ENCODE measurements at places on chromosomes 2 and 18.
A peak's percentile ranks its signal among the peaks of the same experiment; 100 is the strongest.

GRCh38 chr2:135960656-135961551, 24.5 kb downstream of the DARS1 start:
- DNase-seq = no peak

- no peak for DNase-seq
Measured at GRCh38 chr2:203470371-203470770, 64.7 kb downstream of the RAPH1 start.

- DNase-seq = no peak
Measured at GRCh38 chr2:42328148-42328833, 32.7 kb downstream of the COX7A2L start.

DNA sequence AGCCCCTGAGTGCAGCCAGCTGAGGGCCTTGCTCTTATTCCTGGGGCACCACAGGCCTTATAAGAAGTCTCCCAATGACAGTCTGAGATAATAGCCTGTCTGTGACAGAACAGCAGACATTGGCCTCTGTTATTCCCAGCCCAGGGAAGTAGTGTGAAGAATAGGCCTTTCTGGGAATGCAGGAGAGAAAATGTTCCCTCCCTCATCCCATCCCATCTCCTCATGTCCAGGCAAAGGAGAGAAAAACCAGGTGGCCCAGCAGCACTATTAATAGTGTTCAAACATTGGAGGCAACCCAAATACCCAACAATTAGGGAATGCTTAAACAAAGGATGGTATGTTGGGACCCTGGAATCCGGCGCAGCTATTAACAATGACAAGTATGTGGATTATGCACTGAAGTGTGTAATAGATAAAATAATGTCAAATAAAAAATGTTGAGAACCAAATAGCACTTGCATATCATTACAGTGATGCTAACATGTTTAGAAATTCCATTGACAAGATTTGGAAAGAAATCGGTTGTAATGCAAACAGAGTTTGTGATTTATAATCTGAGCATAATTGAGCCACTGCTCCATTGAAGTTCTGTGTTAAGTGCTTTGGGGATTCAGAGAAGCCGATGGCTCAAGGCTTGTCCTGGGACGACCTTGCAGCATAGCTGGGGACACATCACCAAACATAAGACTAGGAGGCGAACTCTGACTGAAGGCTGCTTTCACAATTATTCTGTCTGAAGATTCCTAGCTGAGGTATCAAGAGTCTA, 69.3 kb downstream of the LBH start:
- peak; percentile 60 for DNase-seq

- DNase-seq = no peak
Measured at GRCh38 chr2:202910698-202911097, 775 bp downstream of the WDR12 start.

DNA sequence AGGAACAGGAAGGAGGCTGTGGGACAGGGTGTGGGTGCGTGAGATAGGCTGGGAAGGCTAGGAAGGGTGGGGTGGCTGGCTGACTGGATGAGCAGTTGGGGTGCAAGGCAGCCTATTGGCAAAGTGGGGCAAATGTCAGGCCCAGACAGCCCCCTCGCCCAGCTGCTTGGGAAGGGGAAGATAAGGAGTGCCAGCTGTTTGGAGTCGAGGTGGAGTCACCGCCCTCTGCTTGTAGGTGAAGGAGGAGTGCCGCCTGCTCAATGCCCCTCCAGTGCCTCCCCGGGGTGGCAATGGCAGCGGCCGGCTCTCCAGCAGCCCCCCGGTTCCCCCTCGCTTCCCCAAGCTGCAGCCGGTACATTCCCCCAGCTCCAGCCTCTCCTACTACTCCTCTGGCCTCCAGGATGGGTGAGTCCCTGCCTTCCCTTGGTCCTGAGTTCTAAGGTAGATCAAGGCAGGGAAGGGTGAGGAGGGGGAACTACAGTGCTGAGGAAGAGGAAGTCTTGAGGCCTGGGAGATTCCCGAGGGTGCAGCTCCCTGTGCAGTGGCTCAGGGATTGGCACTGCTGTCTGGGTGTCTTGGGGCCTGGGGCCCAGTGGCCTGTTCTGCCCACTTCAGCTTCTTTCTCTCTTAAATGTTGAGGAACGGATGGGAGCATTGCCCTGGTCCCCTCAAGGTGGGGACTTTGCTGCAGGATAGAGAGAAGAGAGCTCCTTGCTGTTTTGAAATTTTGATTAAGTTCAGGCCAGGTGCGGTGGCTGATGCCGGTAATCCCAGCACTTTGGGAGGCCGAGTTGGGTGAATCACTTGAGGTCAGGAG, 13.3 kb downstream of the GAREM2 start:
- no peak for DNase-seq

DNA sequence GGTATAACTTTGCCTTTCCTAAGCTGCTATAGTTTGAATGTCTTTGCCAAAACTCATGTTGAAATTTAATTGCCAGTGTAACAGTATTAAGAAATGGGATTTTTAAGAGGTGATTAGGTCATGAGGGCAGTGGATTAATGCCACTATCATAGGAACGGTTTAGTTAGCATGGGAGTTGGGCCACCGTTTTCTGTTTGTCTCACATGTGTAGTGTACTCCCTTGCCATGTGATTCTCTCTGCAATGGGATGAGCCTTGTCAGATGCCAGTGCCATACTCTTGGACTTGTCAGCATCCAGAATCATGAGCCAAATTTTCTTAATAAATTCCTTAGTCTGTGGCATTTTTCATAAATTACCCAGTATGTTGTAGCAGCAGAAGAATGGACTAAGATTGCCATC, 388.9 kb upstream of the RGPD4 start:
- DNase-seq = no peak

GRCh38 chr2:72127401-72128058, 20.1 kb downstream of the CYP26B1 start:
- DNase-seq = no peak

DNA sequence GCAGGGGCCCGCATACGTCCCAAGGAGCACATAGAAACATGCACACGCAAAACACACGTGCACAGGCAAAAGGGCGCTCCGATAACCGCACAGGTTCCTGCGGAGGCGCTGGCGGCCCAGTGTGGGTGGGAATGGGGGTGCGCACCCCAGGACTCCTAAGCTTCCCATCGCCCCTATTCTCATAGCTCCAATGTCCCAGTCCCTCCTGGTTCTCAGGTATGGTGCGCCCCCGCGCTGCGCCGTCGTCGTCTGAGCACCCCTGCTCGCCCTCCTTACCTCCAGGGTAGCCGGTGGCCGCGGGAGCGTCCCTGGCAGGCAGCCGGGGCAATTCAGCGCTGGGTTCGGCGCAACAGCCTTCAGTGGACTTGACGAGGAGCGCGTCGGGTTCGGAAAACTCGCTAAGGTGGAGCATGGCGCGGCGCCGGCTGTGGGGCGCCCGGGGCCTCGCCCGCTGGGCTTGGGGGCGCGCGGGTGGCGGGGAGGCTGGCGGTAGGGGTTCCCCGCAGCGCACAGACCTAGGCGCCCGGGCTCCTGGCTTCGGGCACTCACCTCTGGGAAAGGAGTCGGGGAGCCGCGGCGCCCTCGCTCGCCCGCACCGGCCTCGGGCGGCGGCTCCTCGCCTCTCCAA, 328 bp downstream of the EGR4 start:
- DNase-seq = no peak

GRCh38 chr18:3140342-3140741, 79.4 kb downstream of the MYOM1 start:
- no peak for DNase-seq

DNA sequence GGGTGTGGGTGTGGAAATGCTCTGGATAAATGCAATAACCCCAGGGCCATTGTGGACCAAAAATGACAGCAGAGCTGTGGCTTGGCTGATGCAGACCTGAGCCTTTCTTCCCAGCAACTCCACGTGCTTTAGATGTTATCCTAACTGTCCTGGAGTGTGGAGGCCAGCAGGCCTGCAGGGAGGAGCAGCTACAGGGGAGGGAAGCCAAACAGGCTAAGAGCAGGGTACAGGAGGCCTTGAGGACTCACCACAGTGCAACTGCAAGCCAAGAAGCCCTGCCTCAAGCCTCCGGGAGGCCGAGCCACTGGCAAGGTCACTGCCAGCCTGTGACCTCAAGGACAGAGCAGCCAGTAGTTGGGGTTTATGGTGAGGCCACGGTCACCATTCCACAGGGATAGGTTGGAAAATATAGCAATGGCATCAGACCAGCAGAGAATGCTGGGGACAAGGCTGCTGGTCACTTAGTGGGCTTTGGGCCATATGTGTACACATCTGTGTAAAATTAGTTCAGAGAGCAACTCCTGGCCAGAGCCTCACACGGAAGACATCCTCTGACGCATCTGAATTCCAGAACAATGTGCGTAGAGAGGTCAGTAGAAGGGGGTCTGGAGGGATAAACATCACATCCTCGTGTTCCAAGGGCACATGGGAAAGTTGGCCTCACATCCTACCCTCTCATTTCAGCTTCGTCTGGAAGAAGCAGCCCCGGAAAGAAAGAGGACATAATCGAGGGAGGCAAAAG, 76.2 kb upstream of the UPP2 start:
- DNase-seq = peak; percentile 86

GRCh38 chr2:101428422-101429176, 41.3 kb upstream of the CREG2 start:
- no peak for DNase-seq

DNA sequence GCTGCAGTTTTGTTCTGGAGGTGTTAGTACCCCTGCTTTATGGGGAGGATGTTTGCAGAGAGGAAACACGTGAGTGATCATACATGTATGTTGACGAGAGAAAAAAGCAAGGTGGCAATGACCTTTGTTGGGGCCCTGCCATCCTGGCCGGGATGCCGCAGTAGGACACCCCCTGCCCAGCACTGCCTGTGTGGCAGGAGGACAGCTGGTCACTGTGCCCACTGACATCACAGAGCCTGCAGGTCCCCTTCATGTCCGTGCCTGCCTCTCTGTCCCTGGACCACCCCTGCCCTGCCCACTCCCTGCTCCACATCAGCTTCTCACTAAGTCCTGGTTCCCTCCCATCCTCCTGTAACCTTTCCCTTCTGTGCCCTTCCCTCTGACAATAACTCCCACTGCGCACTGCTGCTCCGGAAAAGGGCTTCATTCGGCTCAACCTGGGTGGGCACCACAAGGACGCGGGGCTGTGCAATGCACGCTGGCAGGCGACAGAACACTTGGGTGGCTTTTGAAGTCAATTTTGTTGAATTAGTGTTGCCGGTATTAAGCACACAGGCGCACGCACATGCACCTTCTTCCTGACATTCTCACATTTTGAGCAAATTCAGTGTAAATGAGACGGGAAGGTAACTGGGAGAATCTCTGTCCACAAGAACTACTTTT, 51.5 kb upstream of the TWIST2 start:
- DNase-seq = no peak

DNA sequence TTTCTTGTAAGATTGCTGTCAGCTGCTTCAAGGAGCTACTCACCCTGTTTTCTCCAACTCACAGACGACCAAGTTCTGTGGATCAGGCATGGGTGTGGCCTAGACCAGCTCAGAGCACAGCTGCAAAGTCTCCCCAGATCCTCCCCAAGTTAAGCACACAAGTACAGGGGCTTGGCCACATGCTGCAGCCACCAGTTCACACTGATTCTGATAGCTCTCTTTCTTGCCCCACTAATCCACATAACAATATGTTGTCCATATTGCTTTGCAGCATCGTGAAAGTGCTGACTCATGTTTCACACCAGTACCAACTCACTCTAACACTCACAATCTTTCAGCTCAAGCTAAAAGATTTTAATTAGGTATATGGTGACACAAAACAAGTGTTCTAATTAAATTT, 437.0 kb downstream of the PARD3B start:
- DNase-seq = no peak

- no peak for DNase-seq
Measured at GRCh38 chr18:37956902-37957301, 391.3 kb upstream of the CELF4 start.

GRCh38 chr2:61288070-61288841, 126.3 kb downstream of the C2orf74 start:
- no peak for DNase-seq

DNA sequence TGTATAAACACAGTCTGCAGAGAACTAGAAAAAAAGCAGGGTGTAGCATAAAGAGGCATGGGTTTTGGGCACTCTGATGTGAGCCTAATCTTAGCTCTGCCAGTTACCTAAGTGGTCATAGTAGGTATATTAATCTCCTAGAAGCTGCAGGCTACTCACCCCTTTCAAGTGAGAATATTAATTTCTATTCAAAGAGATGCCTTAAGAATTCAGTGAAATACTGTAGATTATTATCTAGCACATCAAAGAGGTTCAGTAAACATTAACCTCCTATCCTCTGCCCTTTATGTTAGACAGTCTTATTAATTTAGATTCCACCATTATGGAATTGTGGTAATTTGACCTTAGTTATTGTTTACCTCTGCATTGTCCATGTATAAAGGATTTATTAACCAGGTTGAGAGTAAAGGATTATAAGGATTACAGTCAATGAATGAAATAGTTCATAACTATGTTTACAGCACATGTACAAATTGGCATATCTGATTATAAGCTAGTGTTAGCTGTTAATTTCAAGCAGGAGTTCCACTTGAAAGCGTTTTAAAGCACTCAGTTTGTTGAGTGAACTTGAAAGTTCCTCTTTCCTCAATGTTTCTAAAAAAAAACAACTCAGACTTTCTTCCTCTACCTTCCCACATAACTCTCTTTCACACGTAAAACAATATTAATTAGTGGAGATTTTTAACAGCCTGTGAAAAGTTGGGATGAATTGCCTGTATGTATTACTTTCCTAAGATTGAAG, 150.6 kb upstream of the EPC2 start:
- DNase-seq = no peak

DNA sequence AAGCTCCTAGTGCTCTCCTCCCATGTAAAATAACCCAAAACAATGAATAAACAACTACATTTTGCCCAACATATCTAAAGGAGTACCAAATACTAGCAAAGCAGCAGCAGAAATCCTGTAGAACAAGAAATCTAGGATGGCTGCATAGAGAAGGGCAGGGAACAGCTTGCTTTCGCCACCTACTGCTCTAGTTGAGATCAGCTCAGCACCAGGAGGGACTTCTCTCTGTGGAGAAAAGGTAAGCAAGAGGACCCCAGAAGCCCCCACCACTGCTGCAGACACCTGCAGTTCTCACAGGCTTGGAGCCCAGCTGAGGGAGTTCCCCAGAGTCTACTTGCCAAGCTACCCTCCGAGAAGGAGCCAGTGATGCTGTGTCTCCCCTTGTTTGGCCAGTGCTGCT, 243.0 kb upstream of the CHST9 start:
- DNase-seq = no peak

DNA sequence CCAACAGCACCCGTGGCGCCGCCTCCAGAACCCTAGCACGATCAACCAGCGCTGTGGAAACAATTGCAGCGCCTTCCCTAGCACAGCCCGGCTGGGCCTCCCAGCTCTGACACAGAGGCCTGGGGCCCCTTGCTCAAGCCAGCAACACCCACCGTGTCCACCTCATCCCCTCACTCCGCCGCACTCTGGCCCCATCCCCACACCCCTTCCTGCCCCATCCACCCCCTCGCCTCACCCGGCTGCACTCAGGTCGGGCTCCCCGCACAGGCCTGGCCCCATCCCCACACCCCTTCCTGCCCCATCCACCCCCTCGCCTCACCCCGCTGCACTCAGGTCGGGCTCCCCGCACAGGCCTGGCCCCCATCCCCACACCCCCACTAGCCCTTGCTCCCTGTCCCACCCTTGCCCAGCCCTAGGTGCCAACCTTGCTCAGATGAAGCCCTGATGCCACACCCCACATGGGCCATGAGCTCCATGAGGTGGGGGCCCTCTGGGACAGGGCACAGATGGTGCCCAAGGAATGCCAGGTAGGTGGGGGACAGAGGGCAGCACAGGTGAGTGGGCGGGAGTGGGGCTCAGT, 28.7 kb downstream of the KIF1A start:
- DNase-seq = no peak
